Cardiac muscle cell (in vitro differentiated cells and primary cell): ENCODE measurements at places on chromosomes 16 and 17.

- DNase-seq: no peak
Measured at GRCh38 chr17:63066158-63066813, 100.3 kb downstream of the TANC2 start.

- DNase-seq: no peak
Measured at GRCh38 chr16:89373355-89374110, 116.8 kb downstream of the ANKRD11 start.

GRCh38 chr16:30397776-30398660 lies 2.8 kb downstream of the ZNF48 start:
- no peak for DNase-seq

GRCh38 chr17:28982131-28982793 lies 23.6 kb downstream of the SEZ6 start:
- DNase-seq: no peak

GRCh38 chr16:15404792-15405191 lies 9.2 kb downstream of the MPV17L start:
- DNase-seq: no peak

DNA sequence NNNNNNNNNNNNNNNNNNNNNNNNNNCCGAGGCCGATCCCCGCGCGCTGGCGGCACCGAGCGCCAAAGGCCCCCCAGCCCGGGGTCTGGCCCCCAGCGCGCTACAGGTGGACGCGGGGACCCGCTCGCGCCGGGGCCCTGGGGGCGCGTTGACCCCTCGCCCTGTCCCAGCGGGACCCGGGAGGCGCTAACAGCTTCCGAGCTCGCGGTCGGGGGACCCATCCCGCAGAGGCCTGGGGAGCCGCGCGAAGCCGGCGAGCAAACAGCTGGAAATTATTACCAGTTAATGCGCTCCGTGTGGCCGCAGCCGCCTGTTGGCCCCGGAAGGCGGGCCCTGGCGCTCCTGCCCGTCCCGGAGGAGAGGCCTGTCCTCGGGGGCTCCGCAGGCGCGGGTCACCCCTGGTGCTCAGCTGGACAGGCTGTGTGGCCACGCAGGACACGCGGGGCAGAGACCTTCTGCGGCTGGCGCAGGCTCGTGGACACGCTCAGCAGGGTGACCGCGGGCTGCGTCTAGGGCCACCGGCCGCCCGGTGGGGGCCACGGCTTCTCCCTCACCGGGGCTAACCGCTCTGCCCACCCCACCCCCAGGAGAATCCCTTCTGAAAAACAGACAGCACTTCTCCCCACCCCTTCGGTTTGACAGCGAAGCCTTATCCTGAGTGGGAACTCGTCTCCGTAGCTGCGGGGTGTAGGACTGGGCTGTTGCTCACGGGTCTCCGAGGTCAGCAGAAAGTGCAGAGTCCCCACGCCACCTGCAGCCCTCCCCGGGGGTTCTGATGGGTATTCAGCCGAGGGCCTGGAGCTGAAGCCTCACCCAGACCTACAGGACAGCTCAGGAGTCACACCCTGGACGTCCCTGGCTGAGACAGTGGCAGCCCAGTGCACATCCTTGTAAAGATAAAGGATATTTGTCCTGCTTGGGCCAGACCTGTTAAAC lies 138.7 kb upstream of the RPH3AL start:
- peak; percentile 75 for DNase-seq

- no peak for DNase-seq
Measured at GRCh38 chr17:43906951-43907424, 348 bp downstream of the MPP2 start.

GRCh38 chr16:86604436-86605193 lies 26.3 kb downstream of the FOXL1 start:
- no peak for DNase-seq

- no peak for DNase-seq
Measured at GRCh38 chr16:17481736-17482135, 11.0 kb upstream of the XYLT1 start.

DNA sequence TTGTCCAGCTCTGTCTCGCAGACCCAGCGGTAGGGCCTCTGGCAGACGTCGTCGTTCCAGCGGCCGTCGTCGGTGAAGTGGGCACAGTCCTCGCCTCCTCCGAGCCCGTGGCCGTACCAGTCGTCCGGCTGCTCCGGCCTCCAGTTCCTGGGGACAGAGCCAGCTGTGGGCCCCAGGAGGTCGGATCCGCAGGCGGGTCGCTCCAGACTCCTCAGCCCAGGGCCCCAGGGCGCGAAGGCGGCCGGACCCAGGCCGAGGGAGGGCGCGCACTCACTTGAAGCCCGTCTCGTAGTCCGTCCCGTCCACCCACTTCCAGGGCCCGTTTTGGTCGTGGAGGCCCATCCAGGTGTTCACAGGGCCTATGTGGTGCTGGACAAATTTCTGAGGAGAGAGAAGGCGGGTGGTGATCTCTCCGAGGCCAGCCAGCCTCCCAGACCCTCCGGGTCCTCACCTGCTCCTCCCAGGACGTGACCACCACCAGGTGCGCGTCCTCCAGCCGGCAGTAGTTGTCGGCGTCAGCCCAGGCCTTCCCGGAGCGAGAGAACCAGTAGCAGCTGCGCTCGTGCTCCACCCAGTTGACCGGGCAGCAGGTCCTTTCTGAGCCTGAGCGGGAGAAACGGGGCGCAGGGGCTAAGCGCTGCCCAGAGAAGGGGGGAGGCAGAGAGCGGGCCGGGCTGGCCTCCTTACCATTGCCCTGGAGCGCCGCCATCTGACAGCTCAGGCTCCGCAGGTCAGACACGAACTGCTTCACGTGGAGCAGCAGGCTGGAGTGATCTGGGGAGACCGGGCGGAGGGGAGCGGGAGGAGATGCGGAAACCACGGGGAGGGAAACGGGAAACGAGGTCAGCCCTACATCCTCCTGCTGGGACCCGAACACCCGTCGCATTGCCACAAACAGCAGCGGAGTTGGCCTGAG lies 5.2 kb downstream of the ASGR1 start:
- DNase-seq: peak; percentile 63

GRCh38 chr17:61495161-61495857 lies 43.1 kb downstream of the TBX4 start:
- no peak for DNase-seq

DNA sequence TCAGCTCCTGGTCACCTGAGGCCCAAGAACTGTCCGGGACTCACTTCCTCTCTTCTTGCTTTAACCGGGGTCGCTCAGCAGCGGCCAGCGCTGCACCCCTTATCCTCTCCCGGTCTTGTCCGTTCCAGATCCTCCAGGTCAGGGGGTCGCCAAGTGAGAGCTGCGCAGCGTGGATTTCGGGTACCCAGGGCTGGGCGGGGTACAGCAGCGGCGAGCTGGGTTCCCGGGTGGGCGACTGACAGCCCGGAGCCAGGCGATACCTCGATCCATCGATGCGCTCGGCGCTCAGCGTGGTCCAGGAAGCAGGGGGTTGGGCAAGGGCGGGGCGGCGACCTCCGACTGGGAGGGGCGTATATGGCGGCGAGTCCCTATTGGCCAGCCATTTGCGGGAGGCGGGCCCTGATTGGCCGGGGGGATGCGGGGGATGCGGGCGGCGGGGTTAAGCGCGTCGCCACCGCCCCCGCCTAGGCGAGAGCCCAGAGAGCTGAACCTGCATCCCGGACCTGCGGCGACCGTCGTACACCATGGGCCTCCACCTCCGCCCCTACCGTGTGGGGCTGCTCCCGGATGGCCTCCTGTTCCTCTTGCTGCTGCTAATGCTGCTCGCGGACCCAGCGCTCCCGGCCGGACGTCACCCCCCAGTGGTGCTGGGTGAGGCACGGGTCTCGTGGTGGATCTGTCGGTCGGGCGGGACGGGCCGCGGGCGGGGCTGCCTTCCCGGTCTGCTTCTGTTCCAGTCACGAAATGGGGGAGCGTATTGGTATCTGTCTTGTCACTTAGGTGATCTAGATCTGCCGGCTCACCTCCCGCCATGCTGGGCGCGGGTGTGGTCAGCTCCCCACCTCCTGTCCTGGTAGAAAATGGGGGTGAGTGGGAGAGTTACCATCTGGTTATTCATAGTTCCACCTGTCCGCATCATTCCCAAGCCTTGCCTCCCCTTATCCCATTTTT lies at the start of gene PLA2G15:
PLA2G15 (plus strand) TSS at position 471 of the 951 bp plus-strand sequence; CDS start at position 525, 54 bp downstream.
- peak; percentile 98 for DNase-seq

DNA sequence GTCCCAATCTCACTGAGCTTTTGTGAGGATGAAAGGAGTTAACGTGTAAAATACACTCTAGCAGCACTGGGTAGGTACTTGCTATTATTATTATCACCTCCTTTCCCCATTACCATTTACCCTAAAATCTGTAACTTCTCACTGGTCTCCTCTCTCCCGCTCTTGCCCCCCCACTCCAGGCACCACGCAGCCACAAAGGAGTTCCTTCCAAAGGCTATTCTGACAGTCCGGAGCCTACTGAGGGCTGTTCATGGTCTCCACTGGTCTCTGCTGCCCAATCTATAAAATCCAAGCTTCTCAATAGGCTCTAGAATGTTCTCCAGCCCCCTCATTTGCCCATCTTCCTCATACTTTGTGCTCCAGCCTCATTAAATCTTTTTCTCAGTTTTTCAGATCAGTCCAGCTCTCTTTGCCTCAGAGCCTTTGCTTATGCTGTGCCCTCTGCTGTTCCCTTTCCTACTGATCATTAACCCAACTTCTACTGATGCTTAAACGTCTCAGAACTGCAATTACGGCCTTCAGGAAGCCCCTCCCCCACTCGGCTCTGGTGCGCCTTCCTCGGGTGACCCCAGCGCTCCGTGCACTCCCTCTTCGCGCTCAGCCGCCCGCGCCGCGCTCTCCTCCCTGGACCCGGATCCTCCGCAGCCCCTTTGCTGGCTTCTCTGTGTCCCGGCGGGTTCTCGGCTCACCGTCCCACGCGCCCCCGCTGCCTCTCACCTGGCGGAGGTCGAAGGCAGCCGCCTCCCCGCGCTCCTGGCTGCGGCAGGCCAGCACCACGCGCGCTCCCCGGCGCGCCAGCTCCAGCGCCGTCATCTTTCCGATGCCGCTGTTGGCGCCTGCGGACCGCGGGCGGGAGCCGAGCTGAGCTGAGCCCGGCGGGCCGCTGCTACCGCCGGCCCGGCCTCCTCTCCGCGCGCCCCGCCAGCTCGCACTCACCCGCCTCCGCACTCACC lies 737 bp downstream of the DHRS13 start:
- DNase-seq: peak; percentile 71

DNA sequence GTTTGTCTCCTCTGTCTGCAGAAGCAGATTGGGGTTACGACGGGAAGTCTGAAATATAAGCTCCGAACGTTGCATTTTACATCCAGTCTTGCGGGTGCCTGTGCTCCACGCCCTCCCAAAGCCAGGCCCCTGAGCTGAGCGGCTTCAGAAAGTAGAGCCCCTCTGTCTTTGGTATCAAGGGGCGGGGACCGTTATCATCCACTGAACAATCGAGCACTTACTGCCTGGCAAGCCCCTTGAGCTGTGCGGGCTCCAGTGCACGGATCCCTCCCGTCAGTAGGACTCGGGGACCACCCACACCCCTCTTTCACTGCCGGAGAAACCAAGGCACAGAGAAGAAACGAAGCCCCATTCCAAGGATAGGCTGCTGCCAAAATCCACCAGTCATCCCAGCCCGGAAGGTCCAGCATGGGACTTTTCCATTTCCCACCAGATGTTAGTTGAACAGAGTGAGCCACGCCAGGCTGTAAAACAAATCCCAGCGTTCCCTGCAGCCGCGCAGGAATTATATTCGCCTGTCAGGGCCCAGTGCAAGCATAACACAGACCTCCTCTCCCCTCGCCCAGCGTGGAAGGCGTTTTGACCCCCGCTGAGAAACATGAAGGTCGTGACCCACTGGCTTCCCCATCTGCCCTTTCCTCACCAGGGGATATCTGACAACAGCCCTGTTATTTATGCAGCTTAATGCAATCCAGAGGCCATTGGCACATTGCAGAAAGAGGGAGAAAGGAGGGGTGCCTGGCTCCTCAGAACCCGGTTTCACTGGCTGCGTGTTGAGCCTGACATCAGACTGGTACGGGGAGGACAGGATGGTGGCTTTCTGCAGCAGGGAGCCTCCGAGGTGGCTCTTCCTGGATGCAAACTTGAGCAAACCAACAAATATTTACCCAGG lies 212.2 kb upstream of the FOXF1 start:
- no peak for DNase-seq

DNA sequence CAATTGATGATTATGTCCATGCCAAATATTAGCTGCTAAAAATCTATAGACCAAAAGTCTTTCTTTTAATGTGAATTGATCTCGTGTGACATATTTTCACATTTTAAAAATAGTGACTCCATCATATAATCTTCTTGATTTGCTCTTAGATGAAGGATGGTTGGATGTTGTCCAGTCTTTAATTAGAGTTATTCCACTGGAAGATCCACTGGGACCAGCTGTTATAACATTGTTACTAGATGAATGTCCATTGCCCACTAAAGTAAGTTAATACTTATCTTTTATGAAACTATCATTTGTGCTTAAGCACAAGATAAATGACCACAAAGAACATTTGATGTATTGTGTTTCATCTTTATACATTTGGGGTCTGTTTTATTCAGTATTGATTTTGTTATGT lies 22.8 kb downstream of the RSPRY1 start:
- DNase-seq: no peak

DNA sequence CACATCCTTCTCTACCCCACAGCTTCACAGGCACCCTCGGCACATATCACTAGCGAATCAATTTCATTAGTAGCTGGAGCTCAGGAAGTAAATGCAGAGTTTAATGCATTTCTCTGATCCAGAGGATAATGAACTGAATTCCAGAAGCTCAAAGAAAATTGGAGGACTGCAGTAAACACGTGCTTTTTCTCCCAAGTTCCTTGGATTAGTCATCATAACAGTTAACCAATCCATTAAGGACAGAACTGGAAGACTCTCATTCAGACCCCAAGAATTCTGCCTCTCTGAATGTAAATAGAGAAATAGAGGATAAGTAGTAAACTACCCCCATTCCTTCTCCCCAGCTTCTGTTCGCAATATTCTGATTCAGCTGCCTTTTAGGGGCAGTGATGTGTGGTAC lies 40.7 kb downstream of the DUSP14 start:
- no peak for DNase-seq

DNA sequence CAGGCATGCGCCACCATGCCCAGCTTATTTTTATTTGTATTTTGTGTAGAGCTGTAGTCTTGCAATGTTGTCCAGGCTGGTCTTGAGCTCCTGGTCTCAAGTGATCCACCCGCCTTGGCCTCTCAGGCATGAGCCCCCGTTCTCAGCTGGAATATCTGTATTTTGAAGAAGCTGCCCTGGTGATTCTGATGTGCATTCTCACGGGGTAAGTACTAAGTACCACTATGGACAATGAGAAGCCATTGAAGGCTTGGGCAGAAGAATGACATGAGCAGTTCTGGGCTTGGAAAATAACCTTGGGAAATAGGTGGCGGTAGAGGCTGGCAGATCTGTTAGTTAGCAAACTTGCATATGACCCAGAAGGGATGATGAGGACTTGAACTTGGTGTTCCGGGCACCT lies 15.6 kb upstream of the NKD1 start:
- DNase-seq: no peak
